ENCODE measurements at places on chromosomes 4 and X.

DNA sequence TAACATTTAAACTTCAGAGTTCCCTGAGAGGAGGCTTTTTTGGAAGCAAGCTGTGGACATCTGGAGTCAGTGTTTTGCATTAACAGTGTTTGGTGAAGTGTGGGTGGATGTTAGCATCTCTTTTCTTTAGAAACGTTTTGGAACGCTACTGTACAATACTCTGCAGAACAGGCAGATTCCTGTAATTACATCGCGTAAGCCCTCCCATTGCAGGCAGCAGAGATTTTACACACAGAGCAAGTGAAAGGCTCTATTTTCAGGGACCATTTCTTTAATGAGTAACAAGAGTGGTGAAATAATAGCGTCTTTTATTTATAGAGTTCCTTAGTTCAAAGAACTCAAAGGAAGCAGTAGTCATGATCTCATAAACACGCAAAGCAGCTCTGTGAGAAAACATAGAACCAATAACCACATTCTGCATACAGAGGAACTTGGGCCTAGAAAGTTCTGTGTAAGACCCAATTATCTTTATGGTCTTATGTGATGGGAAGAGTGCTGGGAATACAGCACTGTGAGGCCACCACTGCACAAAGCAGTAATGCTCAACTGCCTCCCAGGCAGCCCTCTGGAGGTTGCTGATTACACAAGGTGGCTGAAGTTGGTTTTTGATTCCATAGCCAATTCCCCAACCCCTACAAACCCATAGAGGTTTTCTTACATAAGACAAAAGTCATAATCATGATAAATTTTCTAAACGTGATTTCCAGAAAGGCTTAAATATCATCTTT is 298.7 kb upstream of the EPHA5 start:
- DNase-seq, result no peak

DNA sequence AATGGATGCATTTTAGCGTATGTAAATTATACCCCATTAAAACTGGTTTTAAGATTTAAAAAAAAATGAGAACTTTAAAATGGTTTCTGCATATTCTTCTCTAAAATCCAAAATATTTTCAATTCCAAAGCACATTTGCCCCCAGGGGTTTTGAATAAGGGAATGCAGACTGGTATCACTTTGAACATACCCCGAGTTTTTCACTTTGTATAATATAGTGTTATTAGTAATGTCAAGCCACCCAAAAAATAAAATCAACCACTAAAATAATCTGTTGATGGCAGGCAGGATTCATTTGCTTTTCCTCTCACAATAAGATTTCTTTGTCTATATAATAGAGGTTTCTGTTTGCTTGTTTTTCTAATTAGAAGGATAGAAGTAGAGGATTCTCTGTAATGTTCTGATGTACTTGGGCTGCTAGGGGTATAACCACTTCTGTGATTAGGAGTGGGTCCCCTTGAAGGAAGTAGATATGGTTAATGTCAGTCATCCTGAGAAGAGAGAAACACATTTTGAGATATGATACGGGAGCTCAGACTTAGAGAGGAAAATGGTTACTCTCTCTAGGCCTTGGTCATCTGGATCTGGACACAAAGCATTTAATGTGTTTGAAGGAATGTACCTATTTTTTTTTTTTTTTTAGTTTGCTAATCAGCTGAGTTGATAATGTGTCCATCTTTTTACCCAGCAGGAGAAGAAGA is 9.3 kb upstream of the LIN54 start:
- DNase-seq, result no peak

DNA sequence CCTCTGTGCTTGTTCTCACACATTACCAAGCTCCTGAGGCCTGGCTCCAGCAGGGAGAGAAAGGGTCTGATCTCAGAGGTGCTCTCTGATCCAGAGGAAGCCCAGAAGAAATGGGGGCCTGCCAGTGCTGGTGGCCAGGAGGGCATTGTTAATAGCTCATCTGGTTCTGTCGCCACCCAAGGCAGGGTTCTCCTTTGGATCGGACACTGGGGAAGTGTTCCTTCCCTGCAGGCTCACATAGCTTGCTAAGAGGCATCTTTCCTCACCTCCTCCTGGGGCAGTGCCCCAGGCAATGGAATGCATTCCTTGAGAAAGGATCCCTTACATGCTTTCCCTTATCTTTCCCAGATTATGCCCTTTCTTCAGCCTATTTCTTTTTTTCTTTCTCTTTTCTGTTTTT is 53.8 kb downstream of the RBM47 start:
- no peak for DNase-seq

DNA sequence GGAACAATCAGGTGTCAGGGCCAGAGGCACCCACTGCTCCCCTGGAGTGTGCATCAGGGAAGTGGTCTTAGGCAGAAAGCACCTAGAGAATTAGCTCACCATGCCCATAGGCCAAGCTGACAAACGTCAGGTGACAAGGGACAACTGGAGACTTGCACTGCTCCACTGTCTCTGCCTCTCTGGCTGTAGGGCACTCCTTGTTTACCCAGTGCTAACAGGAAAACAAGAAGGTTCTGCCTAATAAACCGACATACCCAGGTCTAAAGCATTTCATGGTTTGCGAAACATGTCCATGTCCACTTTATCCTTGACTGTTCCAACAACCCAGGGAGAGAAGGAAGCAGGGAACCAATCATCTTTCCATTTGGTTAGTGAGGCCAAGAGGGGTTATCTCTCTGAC is 92.5 kb upstream of the MAMLD1 start:
- DNase-seq, result no peak

DNA sequence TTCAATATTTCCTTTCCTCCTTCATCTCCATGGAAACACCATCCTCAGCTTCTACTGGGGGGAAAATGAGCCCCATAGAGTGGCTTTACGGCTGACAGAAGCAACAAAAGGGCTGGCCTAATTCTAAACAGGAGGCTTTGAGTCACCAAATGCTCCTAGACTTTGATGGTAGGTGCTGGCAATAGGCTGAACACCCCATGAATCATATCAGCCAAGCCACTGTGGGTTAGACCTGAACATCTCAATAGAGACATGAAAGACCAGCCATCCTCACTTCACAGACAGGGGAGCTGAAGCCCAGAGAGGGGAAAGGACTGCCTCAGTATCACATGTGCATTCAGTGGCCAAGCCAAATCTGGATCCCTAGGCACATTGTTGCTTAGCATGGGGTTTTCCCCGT is 107.6 kb downstream of the AMER1 start:
- DNase-seq, result no peak

DNA sequence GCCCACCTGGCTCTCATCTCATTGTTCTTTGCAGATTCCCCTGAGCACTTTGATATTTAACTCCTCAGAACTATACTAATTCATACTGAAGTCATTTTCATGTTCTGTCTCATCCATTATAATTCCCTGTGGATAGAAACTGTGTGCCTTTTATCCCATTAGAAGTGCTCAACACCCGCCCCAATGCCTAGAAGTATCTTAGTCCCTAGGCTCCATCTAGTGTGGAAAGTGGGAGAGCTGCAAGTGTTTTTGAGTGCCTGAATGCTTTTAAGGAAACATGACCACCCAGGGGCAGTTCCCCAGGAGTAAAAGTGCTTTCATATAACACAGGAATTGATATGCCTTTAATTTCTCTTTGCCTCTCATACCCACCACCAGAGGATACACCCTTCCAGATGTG is 117.0 kb downstream of the CHRDL1 start:
- DNase-seq, result no peak

- DNase-seq, result no peak
These were observed 19.7 kb downstream of the NOP14 start for GRCh38 chr4:2943364-2944090.

DNA sequence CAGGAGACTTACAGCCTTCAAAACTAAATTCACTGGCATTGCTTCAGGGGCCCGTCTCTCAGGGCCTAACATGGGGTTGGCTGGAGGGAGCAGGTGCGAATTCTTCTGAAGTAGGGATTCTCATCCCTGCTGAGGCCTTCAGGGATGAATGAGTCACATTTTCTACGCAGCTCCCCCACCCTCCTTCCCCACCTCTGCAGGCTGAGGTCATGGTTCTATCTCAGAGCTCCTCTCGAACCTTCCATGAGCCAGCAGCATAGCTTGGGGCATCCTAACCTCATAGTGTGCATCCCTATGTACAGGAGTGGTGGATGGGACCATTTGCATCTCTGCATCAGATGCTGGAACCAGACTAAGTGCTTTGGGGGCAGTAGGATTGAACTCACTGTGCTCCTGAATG is 309.2 kb downstream of the EVC2 start:
- no peak for DNase-seq

DNA sequence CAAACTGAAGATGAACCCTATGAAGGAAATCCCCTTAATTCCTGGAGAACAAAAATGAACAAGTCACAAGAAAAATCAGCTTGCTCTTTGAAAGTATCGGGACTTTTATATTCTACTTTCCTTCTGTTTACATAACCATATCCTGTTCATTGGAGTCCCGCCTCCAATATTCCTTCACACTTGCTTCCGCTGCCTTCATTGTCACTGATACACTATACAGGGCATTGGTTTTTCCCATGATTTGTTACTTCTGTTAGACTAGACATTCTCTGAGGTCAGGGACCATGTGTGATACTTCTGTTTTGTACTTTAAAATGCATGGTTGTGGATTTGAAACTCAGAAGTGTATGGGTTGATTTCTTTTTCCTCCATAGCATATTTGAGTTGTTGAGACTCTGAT is 18.8 kb downstream of the MCUB start:
- DNase-seq, result no peak

- DNase-seq, result no peak
These were observed 52.4 kb downstream of the EDNRA start for GRCh38 chr4:147533331-147533730.

DNA sequence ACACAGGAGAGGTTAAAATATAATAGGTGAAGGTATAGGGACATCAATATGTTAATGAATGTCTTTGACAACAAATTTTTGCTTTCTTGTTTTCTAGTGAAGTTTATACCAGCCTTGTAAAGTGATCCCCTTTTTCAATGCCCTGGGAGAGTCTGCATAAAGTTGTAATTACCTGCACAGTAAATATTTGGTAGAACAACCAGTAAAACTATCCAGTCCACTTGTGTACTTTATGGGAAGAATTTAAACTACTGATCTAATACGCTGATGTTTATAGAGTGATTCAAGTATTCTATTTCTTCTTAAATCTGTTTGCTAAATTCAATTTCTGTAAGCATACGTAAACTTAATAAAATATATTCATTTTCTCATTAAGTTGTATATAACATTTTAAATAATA is 103.3 kb downstream of the GPM6A start:
- no peak for DNase-seq

Data from DND-41 (cell line).